ENCODE measurements at places on chromosomes 5 and 9.

DNA sequence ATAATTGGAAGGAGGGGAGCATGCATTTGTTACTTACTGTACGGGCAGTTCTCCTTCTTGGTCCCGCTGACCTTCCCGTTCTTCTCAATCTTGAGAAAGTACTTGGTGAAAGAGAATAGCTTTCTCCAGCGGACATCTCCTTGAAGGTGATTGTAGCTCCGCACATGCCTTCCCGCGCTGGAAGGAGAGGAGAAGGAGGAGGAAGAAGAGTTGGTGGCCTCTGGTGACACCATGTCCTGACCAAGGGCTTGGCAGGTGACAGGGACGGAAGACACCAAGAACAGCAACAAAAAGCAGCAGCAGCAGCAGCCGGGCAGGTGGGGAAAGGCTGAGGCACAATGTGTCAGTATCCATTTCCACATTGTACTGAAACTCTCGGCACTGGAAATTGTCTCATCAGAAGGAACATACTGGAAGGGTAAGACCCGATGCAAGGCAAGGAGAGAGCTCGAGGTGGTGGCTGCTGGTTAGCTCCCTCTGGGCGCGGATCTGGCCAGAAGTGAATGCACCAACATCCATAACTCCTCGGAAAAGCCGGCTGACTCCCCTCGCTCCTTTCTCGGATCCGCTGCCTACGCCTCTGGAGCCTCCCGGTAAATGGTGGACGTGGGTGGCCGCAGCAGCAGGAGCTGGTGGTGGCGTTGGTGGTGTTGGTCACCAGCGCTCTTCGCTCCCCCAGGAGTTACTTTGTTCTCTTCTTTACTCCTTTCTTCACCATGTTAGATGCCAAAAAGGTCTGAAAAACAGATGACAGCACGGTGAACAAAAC lies 715 bp downstream of the FGF10 start:
- DNase-seq, result no peak

DNA sequence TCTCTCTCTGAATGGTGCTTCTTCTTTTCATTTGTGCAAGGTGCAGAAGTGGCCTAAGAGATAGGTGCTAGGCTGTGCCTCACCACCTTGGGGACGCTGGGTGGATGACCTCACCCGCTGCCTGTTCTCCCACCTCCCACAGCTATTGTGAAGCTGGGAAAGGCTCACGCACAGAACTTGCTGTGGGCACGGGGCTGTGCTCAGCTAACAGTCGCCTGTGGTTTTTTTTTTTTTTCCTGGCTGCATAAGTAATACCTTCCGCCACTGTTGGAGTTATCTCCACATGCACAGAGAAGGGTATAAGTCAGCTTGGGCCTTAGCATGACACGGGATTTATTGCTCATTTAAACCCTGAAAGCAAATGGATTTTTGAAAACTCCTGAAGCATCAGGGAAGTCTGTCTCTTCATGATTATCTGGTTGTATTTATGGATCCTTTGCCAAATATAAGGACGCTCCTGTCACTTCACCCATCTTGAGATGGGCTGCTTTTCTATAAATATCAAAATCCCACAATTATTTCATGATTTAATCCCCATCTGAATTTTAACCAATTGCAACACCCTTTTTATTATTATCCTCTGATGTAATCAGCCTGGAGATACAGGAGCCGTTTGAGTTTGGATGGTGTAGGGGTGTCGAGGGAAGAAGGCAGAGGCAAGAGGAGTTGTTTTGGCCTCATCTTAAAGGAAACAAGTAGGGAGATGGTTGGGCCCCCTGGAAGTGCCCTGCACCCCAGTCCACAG lies 9.0 kb downstream of the DBH start:
- DNase-seq, result no peak

DNA sequence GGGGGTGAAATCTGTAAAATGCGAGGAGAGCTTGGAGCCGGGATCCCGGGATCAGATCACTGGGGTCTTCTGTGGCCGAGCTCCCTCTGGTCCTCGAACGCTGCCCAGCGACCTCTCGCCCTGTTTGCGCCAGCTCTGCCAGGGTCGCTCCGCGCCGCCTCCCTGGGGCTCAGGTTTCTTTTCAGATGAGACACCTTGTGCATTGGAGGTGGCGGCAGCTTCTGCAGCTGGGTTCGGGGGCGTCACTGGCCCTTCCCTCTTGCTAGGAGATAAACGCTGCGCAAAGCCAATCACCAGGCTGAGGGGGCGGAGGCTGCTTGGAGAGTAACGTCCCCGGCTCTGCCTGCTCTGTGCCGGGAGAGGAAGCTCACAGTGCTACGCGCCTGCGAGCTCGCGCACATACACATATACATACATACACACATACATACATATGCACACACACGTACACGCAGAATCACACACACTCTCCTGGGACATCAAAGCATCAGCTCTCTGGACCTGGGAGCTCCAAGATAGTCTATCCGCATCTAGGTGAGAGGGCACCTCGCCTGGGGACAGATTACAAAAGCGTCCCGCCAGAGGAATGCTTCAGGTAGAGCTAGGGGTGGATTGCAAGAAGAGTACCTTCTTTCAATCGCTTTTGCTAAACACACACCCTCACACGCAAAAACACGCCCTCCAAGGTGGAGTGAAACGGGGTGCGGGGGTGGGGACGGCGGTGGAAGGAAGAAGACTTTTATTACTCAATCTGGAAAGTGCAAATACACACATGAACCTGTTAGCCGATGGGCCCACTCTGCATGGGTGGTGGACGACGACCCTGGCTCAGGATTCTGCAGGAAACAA lies at the start of gene ST8SIA4:
TSS of gene ST8SIA4 (minus strand) at position 244 of the 849 bp plus-strand sequence. CDS start 327 bp downstream, outside the sequence.
- peak; percentile 95 for DNase-seq

GRCh38 chr5:37054391-37054790 lies 177.8 kb downstream of the NIPBL start:
- no peak for DNase-seq

DNA sequence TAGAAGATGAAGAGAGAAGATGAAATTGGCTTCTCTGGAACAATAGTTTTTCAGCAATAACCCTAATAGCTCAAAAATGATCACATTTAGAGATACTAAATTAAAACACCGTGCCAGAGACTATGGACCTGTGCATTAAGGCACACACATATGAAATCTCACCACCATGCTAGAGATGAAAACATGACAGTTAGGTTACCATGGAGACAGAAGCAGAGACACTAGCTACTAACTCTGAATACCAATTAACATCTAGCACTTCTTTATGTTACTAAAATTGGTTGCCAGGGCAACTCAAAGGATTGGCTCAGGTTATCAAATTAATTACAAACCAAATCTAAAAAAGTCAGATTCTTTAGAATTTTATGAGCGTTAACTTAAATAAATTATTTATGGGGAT lies 337.7 kb downstream of the PLK2 start:
- DNase-seq, result no peak

DNA sequence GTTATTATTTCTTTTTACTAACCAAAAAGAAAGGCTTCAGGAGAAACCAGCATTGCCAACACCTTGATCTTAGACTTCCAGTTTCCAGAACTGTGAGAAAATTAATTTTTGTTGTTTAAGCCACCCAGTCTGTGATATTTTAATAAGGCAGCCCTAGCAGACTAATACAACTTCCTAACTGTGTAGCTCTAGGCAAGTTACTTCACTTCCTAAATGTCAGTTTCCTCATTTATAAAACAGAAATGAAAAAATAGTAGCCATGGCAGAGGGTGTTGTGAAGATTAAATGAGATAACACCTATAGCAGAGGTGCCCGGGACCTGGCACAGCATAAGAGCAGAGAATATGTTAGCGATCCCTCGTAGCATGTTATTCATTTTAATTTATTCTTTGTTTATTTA lies 66.6 kb upstream of the HAND1 start:
- DNase-seq, result no peak

DNA sequence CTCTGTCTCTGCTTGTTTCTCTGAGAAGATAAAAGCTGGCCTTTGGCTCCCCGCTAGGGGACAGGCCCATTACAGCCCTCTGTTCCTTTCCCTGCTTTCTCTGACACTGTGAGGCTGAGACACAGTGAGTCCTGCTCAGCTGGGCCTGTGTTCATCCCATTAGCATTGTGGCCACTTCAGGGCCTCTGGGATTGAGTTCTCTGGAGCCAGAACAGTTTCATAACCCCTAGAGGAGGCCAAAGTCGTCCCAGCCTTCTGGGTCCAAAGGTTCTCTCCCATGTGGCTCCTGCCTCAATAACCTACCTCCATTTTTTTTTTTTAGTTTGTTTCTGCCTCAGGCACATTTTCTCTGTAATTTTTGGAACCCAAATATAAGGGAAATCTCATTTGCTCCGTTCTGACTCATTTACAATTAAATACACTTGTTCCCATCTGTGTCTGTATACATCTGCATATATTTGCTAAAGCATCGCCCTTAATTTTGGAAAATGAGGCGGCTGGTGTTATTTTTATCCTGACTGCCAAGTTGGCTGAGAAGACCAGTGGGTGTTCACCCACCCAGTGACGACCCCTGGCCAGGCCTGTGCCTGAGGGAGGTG lies 27.3 kb upstream of the CTNNA1 start:
- DNase-seq, result no peak

DNA sequence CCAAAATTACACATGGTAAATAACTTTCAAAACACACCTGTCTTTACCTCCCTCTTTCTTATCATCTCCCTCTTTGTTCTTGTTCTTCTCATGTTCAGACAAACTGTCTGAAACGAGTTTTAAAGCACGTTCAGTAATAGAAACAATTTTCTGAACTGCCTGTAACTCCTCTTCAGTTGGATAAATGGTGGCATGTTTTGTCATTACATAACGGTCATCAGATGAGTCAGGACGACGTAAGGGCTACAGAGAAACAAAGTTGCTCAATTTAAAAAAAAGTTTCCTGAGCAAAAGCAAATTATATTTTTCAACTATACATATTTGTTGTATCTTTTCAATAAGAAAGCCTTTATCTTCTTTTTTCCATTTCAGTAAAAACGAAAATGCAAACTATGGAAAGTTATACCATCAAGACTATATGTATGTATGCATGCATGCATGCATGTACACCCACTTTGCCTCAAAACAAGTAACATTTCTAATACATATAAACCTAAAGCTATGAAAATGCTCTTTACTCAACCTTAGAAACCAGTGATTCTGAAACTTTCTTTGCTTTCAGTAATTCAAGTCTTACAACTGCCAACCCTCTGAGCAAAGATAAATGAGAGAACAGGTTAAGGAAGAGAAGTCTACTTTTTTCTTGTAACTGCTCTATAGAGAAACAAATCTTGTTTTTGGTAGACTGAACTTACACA lies 56.0 kb downstream of the ZFR start:
- no peak for DNase-seq

DNA sequence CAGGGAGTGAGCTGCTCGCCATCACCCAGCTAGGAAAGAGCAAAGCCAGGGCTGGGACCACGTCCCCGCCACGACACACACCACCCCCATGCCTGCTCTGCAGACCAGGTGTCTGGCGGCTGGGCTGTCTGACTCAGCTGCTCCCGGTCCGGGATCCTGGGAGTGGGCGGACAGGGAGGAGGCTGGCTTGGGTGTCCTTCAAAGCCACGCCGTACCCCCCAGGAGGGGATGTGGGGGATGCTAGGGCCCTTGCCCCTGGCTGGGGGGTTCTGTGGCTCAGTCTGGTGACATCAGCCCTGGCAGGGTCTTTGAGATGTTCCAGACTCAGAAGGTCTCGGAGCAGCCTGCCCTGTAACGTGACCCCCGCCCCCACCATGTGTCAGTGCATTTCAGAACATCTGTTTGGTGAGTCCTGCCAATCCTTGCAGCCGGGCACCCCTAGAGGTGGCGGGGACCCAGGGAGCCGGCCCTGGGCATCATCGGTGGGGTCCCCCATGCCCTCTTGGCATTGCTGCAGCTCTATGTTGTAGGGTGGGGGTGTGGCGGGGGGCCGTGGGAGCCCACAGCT lies 62.3 kb downstream of the HMCN2 start:
- no peak for DNase-seq

Data from stimulated activated CD4-positive, alpha-beta T cell treated with anti-CD3 and anti-CD28 coated beads, Interleukin-1b, Interleukin-23, amount 100 ng/mL, for 48 hours (primary cell).